ENCODE measurements at places on chromosomes 1 and 21. TPM values are rescaled to one million over a fixed set of nuclear protein-coding genes. Genes with fewer than 3 reads are reported as not detected.

The SAMD11 gene
- 0.12 TPM for total RNA-seq

DNA sequence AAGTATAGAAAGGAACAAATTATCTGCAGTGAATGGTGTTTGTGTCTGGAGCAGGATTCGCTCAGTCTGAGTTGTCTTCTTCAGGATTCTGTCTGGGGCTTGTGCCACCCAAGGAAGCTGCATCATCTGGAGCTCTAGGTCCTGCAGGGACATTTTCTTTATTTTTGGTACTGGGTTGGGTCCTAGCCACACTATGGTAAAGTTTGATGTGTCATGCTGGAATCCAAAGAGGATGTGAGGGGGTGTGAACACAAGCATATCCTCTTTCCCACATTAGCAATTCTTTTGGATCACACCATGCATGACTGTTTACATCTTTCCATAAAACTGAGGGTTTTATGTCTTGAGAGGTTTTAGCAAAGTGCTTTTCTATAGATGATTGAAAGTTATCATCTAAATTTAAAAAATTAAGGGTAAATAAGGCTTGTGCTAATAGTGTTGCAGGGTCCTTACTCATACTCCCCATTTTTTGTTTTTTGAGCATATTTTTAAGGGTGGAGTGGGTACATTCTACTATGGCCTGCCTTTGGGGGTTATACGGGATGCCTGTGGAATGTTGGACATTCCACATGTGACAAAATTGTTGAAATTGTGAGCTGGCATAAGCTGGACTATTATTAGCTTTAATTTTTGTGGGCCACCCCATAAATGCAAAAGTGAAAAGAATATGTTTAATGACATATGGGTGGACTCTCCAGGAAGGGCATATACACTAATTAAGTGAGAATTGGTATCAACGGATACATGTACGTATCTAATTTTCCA lies 152.0 kb upstream of the HMCN1 start:
- no peaks in the 10 kb centered on the region for H3K4me1 ChIP-seq
- no peak for DNase-seq
- peaks cover 12% of the 10 kb centered on the region for H3K36me3 ChIP-seq
- H3K27me3 ChIP-seq, result no peaks in the 10 kb centered on the region
- H3K27ac ChIP-seq, result no peak overlapping the region

DNA sequence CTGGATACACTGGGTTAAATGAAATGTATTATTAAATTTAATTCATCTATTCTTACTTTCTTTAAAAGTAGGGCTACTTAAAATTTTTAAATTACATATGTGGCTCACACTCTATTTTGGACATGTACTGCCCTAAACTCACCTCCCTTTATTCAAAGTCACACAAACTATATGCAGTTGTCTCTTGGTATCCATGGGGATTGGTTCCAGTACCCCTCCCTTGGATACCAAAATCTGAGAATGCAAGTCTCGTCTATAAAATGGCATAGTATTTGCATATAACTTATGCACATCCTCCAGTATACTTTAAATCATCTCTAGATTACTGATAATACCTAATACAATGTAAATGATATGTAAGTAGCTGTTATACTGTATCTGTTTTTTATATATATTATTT lies 57.6 kb downstream of the FAF1 start:
- no peak overlapping the region for H3K27ac ChIP-seq
- no peak overlapping the region for H3K4me3 ChIP-seq
- H3K27me3 ChIP-seq, result no peaks in the 10 kb centered on the region
- peaks cover 9% of the 10 kb centered on the region for H3K36me3 ChIP-seq
- no peaks in the 10 kb centered on the region for H3K4me1 ChIP-seq
- no peak for DNase-seq

GRCh38 chr1:156194300-156194652 lies 372 bp downstream of the SLC25A44 start:
- no peaks in the 10 kb centered on the region for H3K27me3 ChIP-seq
- DNase-seq, result no peak

DNA sequence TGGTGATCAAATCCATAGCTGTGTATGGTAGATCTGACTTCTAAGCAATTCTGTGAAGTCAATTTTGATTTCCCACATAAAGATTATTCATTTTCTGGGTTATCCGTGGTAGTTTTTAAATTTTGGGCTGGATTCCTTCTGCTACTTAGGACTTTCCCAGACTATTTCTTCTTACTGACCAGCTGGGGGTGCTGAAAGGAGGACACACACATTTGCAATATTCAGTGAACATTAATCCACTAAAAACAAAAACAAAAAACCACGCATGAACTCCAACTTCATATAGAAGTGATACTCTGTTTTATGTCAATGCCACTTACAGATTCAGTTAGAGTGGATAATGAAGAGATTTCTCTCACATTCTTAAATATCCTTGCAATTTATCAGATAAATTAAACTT lies 105.4 kb downstream of the KCTD3 start:
- no peak for DNase-seq
- no peak overlapping the region for H3K27ac ChIP-seq
- no peaks in the 10 kb centered on the region for H3K27me3 ChIP-seq
- no peaks in the 10 kb centered on the region for H3K4me1 ChIP-seq
